Mammary epithelial cell (primary cell): ENCODE measurements at places on chromosomes 5 and 9. TPM values are rescaled to one million over a fixed set of nuclear protein-coding genes. Genes with fewer than 3 reads are reported as not detected.

The CNTLN gene
- total RNA-seq: 3.5 TPM

The FRRS1L gene
- total RNA-seq: not detected in 2 replicates

The CDC14B gene
- total RNA-seq: 14.5 TPM

The HMMR gene
- total RNA-seq: 13.9 and 30.7 TPM in 2 replicates

The SPATA24 gene
- total RNA-seq: 5.4 and 7.5 TPM in 2 replicates

The KIF4B gene
- total RNA-seq: not detected

The ANKRD20A1 gene
- 0.83 TPM for total RNA-seq

The PITX1 gene
- 2.7 TPM for total RNA-seq

The BTNL9 gene
- not detected for total RNA-seq
